Activated T-helper 1 cell treated with anti-CD3 and anti-CD28 coated beads, Interleukin-2, amount 50 U/mL, for 16 hours (primary cell): ENCODE measurements at places on chromosomes 16 and 17.
A peak's percentile ranks its signal among the peaks of the same experiment; 100 is the strongest.

- DNase-seq, result no peak
Measured at GRCh38 chr16:106623-107324, 28.7 kb downstream of the MPG start.

- DNase-seq, result no peak
Measured at GRCh38 chr17:38719943-38720641, 10.0 kb upstream of the CISD3 start.

DNA sequence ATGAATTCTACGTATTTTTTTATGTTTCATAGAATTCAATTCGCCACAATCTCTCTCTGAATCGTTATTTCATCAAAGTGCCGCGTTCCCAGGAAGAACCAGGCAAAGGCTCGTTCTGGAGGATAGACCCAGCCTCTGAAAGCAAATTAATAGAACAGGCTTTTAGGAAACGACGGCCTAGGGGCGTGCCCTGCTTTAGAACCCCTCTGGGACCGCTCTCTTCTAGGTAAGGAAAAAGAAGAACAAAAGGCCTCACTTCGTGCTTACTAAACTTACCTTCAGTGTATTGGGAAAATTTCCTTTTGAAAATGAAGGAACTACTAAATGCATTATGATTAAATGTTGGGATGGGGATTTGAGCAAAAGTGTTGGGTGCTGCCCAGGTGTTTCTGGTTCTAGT, 63.2 kb downstream of the FOXK2 start:
- no peak for DNase-seq

DNA sequence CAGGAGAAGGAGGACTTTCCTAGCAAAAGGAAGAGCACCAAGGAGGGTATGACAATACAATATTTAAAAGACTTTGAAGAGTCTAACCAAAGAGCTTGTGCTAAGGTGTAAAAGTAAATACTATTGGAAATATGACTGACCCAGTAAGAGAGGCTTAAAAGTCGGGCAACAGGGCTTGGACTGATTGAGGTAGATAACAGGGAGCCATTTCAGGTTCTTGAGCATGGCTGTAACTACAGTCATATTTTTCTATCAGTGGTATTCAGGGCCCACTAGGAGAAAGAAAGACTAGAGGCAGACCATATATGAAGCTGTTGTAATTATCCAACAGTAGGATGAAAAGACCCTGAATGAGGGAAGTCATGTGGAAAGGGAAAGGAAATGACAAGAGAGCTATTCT, 62.3 kb downstream of the SMURF2 start:
- no peak for DNase-seq

DNA sequence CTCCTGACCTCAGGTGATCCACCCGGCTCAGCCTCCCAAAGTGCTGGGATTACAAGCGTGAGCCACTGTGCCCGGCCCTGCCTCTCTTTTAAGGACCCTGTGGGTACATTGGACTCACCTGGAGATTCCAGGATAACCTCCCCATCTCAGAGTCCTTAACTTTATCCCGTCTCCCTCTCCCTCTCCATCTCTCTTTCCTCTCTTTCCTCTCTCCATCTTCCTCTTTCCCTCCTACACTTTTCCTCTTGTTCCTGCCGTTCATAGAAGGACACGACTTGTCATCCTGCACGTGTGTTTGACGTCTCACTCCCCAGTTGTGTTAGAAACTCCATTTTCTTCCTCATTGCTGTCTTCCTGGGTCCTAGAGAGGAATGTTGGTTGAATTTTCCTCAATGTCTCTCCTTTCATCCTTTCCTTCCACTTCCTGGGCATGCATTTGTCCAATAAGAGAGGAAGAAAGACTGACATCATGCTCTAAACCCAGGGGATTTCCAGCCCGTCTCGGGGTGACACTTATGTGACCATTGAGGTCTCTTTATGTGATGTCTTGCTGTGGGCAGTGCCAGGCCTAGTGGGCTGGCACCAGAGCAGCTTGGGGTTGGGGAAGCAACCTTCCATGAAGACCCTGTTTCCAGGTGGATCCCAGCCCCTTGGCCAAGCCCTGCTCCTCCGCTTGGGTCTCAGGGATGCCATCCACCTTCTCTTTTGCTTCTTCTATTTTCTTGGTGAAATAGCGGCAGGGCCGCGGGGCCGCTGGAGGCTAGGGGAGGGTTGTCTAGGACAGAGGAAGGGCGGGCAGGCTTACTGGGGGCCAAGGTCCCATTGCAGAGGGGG, 39.8 kb upstream of the IRF8 start:
- no peak for DNase-seq

GRCh38 chr16:11356573-11357331, 11.5 kb downstream of the RMI2 start:
- DNase-seq, result no peak

GRCh38 chr17:20611309-20611708, 31.8 kb downstream of the CDRT15L2 start:
- DNase-seq, result no peak

- DNase-seq, result no peak
Measured at GRCh38 chr16:22932032-22932771, 118.2 kb downstream of the HS3ST2 start.

DNA sequence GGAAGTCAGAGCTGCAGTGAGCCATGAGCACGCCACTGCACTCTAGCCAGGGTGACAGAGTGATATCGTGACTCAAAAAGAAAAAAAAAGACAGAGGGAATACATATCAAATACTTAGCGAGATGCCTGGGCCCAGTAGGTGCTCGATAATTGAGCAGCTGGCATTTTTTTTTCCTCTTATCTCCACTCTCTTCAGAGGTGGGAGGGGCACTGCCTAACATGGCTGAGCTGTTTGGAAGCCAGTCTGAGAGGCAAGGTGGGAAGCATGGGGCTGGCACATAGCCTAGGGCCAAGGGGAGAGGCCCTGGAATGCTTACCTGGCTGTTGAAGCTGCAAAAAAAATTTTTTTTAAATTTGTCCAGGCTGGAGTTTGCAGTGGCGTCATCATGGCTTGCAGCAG, 38.4 kb downstream of the HIC1 start:
- DNase-seq, result no peak

GRCh38 chr17:38466346-38467315, 38.4 kb downstream of the ARHGAP23 start:
- DNase-seq, result no peak

- DNase-seq, result no peak
Measured at GRCh38 chr16:72921620-72922019, 126.3 kb downstream of the ZFHX3 start.

DNA sequence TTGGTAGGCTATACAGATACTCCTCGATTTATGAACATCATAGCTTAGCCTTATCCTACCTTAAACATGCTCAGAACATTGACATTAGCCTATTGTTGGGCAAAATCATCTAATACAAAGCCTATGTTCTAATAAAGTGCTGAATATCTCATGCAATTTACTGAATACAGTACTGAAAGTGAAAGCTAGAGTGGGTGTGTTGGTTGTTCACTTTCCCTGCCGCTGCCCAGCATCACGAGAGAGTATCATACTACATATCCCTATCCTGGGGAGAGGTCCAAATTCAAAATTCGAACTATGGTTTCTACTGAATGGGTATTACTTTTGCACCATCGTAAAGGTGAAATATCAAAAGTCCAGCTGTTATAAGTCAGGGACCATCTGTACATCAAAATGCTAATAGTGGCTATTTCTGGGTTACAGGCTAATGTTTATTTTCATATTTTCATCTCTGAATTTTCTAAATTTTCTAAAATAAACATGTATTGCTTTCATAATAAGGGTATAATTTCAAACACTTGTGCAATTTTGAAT, 54.5 kb downstream of the NACA2 start:
- DNase-seq, result no peak

- DNase-seq, result no peak
Measured at GRCh38 chr16:79609861-79610260, 9.3 kb upstream of the MAF start.

- DNase-seq, result no peak
Measured at GRCh38 chr17:245020-245419, 63.6 kb upstream of the DOC2B start.

- DNase-seq, result no peak
Measured at GRCh38 chr17:13822700-13823099, 221.0 kb upstream of the HS3ST3A1 start.

DNA sequence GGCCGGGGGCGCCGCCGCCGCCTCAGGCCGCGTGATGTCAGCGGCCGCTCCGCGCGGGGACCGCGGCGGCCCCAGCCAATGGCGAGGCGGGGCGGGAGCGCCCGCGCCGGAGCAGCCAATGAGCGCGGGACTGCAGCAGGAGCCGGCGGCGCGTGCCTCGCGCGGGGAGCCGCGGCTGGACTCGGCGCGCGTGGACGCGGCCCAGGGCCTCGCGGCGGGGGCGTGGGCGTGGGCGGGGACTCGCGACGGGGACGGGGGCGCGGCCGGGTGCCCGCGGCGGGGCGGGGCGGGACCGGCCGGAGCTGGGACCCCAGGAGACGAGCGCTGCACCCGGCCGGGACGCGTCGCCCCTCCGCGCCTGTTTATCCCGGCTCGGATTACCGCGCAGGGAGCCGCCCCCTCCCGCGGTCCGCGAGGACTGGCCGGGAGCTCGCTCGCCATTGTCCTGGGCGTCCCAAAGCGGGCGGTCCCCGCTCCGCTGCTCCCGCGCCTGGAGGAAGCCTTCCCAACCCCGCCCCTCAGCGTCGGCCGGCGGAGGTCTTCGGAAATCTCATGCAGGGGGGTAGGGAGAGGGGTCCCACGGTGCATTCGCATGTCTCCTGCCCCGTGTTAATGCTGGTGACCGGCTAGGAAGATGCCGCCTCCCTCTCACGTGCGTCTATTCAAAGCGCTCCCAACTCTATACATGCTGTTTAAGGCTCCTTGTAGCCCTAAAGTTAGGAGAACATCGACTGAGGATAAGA, at the start of gene RNF157:
Gene RNF157, minus strand, starts transcription at position 33 of the 743 bp plus-strand sequence. CDS start 253 bp downstream, outside the sequence.
- peak; percentile 27 for DNase-seq
